Globus pallidus (tissue), 1 donor: ENCODE measurements at places on chromosomes 6 and 20.

DNA sequence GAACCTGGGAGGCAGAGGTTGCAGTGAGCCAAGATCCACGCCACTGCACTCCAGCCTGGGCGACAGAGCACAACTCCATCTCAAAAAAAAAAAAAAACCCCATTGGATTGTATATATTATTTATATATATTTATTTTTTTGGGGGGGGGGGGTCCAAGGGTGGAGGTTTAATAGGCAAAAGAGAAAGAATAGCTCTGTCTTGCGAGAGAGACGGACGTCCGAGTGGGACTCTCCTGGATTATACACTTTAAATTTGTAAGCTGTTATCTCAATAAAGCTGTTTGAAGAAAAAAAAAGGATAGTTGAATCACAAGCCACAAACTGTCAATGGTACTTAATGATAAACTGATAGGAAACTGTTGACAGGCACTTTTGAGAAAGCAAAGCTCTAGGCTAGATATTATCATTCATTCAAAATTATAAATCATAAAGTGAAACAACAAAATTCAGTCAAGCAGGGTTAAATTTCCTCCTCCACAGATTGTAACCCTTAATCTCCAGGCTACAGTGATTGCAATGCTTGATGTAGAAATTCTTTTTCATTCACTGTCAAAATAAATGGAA, 20.3 kb downstream of the EIF2S2 start:
- DNase-seq, result no peak

- peak; percentile 29 for DNase-seq
Measured at GRCh38 chr20:64188682-64189529, 24.7 kb downstream of the MYT1 start.

- no peak for DNase-seq
Measured at GRCh38 chr6:3723966-3724365, 27.5 kb downstream of the PXDC1 start.

DNA sequence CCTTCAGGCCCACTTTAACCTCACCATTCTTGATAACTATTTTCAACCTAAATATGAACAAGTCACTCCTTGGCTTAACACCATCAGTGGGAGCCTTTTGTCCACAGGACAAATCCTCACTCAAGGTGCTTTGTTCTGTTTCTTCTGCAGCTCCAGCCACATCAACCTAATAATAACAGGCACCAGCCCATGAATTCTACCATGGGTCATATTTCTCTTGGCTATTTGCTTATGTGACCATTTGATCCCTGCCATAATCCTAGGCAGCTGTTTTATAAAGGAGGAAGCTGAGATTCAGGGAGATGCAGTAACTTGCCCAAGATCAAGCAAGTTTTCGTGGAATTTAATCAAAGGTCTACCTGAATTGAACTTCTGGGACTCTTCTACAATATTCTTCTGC, 561.3 kb downstream of the DHX35 start:
- no peak for DNase-seq

DNA sequence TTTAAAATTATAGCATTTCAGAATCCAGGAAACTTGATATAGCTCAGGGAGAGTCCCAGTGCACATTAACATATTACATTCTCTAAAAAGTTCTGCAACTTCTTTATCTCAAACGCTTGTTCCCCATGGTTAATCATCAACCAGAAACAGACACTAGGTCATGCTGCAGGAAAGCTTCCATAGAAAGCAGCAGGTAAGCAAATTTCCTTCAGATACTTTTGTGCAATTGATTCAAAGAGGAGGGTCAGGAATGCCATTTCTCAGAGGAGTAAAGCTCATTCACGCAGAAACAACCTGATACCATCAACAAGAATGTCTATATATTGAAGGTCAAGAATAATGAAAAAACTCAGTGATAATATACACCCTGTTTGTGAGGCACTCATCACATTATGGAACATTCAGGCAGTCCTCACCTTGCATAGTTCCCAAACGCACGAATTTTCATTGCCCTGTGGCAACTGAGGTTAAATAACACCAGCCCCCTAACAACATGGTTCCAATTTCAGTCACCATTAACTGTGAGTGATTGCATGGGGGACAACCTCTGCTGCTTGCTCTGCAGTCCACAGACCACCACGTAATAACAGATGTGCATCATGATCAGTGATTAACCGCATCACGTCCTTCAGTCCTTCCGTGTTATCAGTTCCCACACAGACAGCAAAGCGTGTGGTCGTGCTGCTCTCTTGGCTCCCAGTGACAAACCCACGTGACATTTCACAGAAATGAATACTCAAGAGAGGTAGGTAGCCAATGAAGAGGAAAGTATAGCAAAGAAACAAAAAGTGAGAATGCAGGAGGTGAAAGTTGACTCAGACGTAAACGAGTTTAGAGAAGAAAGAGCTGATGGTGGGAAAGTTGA, 95.7 kb downstream of the LY86 start:
- DNase-seq, result no peak

GRCh38 chr6:46526607-46527006, 35.4 kb upstream of the RCAN2 start:
- DNase-seq, result no peak

DNA sequence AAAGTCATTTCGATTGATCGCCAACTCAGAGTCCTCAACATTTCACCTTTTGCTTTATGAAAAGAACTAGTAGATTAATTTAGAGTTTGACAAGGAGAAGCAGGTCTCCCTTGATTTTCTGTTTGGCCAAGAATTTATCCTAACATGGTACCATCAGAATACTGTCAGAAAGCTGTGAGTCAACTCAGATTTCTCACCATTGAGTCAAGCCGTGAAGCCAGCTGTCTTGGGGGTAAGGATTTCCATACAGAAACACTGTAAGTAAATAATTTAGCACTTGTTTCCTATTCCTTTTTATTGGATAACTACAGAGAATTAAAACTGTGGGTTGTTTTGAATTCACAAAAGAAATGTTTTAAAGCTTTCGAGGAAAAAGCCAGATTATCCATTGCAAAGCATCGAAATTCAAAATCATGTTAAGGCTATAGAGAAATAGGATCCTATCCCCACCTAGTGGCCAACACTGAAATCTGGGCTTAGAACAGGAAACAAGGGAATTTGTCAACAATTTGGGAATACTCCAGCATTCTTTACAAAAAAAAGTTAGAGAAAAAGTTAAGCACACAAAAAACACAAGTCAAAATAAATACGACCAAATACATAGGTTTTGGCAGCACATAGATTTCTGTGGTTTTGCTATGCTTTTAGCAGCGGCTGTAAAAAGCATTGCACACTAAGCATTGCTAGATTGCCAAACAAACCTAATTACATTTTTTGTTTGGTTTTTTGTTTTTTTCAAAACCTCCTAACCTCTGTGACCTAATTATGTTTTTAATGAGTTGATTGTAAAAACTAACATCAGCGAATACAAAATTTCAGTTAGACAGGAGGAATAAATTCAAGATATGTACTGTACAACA, 44.2 kb downstream of the COL11A2 start:
- peak; percentile 45 for DNase-seq

DNA sequence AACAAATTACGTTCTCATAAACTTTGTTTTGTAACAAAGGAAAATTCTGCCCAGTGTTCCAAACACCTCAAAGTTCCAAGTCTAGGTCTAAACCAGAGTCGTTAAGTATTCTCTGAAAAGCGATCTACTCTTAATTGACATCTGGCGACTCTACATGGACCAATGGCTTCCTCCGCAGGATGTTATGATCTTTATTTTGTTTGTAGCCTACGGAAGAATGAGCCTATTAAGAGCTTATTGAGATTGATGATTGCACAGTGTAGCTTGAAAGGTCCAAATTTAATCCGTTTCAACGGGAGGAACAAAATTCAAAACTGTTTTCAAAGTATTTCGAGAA, 61.1 kb downstream of the FAM217A start:
- no peak for DNase-seq

GRCh38 chr6:3838992-3839867, 9.9 kb upstream of the FAM50B start:
- DNase-seq, result no peak

GRCh38 chr20:62342910-62343309, 24.2 kb downstream of the LAMA5 start:
- no peak for DNase-seq
